Omental fat pad (tissue), 4 donors: ENCODE measurements at places on chromosomes 6 and 20. TPM values are rescaled to one million over a fixed set of nuclear protein-coding genes. Genes with fewer than 3 reads are reported as not detected.

DNA sequence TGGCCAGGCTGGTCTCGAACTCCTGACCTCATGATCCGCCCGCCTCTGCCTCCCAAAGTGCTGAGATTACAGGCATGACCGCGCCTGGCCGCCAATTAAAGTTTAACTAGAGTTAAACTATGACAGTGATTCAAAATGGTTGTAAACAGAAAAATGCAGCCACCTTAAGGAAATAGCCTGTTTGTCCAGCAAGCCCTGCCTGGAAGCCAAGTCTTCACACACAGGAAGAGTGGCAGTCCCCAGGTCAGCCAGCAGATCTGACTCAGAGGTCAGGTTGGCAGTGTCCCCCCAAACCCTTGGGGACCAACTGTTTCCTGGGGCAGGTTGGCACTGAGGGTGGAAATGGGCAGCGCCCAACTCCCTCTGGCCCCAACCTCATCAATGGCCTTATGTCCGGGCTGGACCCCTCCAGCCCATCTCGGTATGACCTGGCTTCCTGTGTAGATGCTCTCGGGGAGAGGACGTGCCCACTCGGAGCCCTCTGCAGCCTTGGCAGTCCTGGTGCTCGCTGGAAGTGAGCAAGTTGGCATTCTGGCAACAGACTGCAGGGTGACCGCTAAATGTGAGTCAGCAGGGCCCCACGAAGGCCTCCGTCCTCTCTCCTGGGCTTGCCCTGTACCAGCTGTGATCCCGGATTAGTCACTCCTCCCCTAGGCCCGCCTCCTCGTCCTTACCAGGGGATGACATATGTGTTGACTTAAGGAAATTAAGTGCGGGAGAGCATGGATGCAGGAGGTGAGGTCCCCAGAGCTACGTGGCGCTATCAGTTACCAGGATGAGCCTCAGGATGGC is 9.7 kb upstream of the HSP90AB1 start:
- peak; percentile 87 for DNase-seq

DNA sequence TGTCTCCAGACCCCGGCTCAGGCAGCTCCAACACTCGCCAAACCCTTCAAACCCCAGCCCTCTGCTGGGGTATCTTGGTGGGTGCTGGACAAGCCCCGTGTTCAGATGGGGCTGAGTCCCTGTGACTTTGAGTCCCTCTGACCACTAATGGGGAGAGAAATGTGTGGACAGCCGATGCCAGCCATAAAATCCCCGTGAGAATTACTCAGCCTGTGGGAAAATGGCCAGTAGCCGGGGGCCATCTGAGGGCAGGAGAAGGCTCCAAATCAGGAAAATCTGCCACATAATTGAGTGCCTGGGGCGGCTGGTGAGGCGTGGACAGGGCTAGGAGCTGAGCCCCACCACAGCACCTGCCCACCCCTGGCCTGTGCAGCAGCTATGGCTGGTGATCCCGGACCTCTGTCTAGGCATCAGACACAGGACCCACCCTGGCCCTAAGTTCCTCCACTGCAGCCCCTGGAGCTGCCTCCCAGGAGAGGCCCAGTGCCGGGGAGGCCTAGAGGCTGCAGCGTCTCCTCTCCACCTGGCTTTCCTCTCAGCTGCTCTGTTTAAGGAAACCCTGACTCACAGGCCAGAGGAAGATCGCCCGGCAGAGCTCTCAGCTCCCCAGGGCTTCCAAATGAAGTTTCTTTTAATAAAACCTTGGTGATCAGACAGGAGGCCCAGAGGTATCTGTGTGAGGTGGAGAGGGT is 53.7 kb upstream of the SLCO4A1 start:
- no peak for DNase-seq

- DNase-seq = no peak
Measured at GRCh38 chr6:84356907-84357306, 129.5 kb upstream of the CEP162 start.

KHDC3L gene
- total RNA-seq = not detected

DNA sequence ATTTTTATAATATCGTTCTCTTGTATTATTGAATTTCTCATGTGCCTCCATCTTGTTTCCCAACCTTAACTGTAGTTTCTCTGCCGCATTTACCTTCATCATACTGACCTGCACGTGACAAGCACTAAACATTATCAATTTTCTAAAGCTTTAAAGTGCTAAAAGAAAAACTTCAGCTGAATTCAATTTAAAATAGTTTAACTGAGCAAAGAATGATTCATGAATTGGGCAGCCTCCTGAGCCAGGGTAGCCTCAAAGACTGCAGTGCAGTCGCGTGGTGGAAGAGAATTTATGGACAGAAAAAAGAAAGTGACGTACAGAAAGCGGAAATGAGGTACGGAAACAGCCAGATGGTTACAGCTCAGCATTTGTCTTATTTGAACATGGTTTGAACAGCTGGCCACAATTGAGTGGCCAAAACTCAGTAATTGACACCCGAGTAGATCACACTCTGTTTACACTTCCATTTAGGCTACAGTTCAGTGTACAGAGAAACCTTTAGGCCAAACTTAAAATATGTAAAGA is 4.2 kb upstream of the ZDHHC14 start:
- DNase-seq = no peak

MOXD1 gene
- total RNA-seq = 1.3 TPM

DNA sequence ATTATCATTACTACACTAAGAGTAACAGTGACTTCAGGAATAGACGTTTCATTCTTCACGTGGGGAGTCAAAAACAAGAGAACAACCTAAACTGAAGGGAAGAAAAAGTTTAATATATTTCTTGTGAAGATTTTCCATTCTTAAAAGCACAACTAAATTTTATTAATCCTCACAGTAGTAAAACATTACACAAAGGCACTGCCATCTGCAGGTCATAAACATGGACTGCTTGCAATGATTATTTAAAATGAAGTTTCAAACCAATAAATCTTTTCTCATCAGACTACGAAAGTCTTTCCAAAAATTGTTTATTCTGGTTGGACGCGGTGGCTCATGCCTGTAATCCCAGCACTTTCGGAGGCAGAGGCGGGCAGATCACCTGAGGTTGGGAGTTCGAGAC is 2.6 kb downstream of the NCOA5 start:
- DNase-seq = no peak

TSBP1 gene
- total RNA-seq = not detected

DNA sequence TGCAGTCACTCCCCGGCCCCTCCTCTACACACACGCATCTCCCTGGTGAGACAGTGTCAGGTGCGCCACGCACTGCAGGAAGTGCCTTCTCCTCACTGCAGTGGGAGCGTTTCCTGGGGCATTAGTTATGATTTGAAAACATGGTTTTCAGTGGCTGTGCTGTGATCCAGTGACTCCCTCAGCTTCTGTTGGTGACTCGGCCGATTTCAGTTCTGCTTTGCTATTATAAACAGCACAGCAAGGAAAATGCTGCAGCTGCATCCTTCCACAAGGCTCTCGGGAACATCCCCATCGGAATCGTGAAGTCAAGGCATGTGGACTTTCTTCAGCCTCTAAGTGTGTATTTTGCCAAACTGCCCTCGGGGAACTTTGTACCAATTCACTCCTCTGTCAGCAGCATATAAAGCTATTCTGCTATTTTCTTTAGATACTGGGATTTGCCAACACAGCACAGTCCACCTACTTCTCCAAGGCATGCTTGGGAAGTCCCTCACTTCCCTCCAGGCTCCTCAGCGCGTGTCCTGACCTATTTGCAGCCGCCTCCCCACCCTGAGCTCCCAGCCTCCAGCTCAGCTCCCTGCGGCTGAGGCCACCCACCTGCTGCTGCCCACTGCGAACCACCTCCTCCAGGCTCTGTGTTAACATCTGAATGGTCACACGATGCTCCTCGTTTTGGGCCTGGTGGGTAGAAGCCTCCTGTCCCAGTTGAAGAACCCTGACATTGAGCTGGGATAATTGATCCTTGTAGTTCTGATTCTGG is 54.5 kb downstream of the GINS1 start:
- DNase-seq = no peak

- DNase-seq = no peak
Measured at GRCh38 chr6:26502165-26502564, 2.1 kb downstream of the BTN1A1 start.

DNA sequence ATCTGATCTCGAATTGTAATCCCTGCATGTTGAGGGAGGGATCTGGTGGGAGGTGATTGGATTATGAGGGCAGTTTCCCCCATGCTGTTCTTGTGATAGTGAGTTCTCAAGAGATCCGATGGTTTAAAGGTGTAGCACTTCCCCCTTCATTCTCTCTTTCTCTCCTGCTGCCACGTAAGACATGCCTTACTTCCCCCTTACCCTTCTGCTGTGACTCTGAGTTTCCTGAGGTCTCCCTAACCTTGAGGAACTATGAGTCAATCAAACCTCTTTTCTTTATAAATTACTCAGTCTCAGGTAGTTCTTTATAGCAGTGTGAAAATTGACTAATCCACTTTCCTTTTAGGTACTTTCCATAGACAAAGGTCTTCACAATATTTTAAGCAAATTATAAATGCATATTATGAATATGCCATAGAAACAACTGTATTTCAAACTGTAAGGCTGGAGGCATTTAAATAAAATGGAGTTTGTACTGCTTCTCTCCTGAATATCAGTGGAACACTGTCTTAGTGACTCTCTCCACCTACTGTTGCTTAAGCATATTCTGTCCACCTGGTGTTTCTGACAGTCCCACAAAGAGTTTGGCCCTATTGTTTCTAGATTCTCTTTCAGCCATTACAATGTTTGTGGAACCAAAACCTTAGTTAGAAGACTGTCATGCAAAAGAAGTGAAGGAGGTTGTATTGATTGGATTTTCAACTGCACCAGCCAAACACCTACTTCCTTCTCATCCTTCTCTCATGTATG is 24.3 kb upstream of the IL17A start:
- no peak for DNase-seq

DNA sequence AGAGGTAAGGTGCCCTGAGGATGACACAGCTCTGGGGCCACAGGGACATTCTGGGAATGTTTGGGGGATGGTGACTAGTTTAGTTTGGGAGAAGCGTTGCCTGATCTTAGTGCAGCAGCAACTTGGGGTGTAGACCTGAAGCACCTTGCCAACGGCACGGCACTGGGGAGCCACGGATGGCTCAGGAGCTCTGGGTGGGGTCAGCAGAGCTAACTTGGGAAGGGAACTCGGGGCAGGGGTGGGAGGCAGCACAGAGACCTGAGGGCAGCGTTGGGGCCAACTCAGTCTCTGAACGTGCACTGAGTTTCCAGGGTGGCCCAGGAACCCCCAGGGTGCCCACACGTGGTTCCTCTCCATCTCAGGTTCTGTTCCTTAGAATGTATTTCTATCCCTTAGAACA is 14.9 kb downstream of the THBS2 start:
- DNase-seq = no peak

TNXB gene
- total RNA-seq = 129 TPM

GRCh38 chr6:163701762-163702161 is 287.2 kb downstream of the QKI start:
- no peak for DNase-seq

PRL gene
- total RNA-seq = not detected

EPHA7 gene
- not detected for total RNA-seq

DNA sequence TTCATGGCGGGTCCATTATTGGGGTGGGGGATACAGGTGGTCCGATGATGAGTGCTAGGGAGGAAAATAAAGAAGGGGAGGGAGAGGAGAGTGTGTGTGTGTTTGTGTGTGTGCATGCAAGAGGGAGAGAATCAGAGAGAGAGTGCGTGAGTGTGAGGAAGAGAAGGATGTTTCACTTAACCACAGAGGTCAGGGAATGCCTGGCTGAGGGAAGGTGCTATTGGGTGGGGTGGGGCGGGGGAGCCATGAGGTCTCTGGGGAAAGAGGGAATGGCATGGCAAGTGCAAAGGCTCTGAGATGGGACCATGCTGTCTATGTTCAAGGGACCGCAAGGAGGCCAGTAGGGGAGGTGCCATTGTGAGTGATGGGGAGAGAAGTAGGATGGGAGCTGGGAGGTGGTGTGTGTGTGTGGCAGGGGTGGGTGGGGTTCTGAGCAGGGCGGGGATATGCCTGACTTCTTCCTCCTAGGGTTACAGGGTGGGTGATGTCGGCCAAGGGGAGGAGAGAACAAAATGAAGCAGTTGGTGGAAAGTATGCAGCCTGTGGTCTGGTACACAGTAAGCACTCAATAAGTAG is 23.0 kb downstream of the CEBPB start:
- no peak for DNase-seq

CCN6 gene
- total RNA-seq = not detected

ADGRF5 gene
- 324 TPM for total RNA-seq

DNA sequence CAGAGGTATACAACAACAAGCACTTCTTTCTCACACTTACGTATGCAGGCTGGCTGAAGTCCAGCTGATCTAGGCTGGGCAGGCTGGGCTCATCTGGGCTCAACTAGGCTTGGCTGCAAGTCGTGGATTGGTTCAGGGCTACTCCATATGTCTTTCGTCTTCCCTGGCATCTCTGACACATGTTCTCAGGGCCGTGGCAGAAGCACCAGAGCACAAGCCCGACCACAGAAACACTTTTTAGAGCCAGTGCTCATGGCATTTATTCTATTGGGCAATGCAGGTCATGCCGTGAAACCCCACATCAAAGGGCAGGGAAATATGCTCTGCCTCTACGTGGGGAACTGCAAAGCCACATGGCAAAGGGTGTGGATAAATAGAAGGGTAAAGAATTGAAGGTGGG is 93.8 kb downstream of the RIN2 start:
- no peak for DNase-seq

ARFRP1 gene
- 44.3 TPM for total RNA-seq

DNA sequence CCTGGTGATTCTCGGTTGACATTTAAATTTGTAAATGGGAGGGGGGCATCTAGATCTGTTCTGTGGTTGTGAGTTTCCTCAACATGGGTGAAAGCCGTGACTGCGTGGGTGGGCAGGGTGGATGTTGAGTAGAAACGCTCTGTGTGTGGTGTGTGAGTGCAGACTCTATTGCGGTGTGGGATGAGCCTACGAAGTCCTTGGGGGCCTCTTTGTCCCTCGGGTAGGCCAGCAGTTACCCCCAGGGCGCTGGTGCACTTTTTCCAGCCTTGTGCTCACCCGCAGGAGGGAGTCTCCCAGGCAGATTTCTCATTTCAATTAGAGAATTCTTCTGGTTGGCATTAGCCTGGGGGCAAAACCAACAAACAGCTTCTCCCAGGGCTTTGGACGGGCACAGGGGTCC is 10.6 kb downstream of the TOX2 start:
- DNase-seq = no peak

DNA sequence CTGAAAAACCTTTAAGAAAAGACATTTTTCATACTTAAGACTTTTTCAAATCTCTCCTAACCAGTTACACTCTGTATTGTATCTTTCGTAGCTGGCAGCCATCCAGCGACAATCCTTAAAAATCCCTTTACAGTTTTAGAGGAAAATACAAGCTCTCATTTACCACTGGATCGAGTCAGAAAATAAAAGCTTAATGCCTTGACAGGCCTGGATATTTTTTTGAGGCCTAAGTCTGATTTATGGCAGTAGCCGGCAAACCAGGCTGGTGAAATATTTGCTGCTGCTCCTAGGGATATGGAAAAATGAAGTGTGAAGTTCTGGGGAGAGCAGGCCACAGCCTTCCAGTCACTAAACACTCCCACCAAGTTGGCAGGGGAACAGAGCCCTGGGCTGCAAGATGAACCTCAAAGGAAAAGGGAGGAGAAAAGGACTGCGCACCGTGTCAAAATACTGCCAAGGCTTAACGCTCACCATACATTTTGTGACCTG is 213.0 kb upstream of the SUPT3H start:
- no peak for DNase-seq

GSTA3 gene
- not detected for total RNA-seq
